ENCODE measurements at places on chromosomes 16 and 17. TPM values are rescaled to one million over a fixed set of nuclear protein-coding genes. Genes with fewer than 3 reads are reported as not detected.

GRCh38 chr16:85373741-85374570 is 239.2 kb upstream of the GSE1 start:
- DNase-seq: no peak

The KRTAP2-3 gene
- not detected for total RNA-seq

DNA sequence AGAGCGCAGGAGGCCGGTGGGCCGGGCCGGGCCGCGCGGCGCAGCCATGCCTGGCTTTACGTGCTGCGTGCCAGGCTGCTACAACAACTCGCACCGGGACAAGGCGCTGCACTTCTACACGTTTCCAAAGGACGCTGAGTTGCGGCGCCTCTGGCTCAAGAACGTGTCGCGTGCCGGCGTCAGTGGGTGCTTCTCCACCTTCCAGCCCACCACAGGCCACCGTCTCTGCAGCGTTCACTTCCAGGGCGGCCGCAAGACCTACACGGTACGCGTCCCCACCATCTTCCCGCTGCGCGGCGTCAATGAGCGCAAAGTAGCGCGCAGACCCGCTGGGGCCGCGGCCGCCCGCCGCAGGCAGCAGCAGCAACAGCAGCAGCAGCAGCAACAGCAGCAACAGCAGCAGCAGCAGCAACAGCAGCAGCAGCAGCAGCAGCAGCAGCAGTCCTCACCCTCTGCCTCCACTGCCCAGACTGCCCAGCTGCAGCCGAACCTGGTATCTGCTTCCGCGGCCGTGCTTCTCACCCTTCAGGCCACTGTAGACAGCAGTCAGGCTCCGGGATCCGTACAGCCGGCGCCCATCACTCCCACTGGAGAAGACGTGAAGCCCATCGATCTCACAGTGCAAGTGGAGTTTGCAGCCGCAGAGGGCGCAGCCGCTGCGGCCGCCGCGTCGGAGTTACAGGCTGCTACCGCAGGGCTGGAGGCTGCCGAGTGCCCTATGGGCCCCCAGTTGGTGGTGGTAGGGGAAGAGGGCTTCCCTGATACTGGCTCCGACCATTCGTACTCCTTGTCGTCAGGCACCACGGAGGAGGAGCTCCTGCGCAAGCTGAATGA is 606 bp downstream of the THAP11 start:
- DNase-seq: peak; percentile 73

The CTRL gene
- 0.97 TPM for total RNA-seq

GRCh38 chr16:55915096-55915827 is 40.1 kb upstream of the CES5A start:
- DNase-seq: no peak

DNA sequence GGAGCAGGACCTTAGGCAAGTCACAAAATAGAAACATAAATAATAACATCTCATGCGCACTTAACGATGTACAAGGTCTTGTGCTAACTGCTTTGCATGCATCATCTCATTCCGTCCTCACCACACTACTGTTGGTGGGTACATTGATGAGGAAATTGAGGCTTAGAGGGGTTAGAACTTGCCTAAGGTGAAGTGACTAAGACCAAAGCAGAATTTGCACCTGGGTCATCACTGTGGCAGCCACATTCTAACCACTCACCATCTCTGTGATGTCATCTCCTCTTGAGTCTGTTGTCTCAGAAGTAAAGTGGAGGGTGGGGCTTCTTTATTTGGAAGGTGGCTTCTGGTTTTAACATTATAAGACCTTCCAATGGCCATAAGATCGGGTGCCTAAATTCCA is 20.4 kb upstream of the TRIM25 start:
- DNase-seq: no peak

The TBC1D3D gene
- total RNA-seq: 0.41 TPM

DNA sequence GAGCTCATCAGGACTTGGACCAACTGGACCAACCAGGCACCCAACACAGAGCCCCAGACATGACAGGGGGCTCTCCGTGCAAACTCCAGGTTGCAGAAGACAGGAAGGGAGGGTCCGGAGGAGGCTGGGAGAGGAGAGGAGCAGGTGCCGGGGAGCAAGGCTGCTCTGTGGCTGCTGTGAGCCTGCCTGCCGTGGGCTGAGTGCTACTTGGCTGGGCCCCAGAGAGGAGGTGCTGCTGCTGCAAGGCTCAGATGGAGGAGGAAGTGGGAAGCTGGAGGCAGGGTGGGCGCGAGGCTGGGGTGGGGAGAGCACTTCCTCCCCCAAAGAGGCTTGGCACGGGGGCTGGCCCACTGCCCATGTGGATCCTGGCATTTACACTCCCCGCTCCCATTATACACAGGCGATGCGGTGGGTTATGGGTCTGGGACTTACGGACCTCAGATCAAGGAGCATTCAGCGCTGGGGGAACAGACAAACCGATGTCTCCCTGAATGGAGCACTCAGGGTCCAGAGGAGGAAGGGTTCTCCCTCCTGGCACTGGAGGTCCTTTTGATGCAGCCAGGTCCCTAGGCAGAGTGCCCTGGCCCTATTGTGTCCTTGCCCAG is 15.9 kb downstream of the EPOP start:
- DNase-seq: peak; percentile 32

DNA sequence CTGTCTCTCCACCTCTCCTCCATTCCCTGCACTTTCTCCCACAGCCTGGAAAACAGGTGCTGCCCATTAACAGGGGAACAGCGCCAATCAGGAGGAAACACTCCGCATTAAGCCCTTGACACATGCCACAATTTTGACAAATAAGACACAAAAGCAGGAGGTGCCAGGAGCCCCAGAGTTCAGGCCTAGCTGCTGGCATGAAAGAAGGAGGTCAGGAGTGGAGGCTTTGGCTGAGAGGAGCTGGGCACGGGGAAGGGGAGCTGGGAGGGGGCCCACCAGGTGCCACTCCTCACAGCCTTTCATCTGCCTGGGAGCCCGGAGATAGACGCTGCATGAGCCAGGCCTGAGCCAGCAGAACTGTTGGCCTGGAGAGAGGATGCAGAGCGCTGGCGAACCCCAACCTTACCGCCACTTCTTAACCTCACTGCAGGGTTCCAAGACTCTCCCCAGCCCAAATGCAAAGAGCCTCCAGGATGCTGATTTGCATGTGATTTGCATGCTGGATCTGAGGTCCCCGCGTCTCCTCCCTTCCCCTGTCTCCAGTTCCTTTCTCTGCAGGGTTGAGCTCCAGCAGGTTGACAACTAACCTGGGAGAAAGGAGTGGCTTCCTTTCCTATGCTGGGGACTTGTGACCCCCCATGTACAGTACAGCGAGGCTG is 139.8 kb upstream of the SDK2 start:
- no peak for DNase-seq

The IL32 gene
- 51.7 TPM for total RNA-seq

- no peak for DNase-seq
These were observed 617 bp downstream of the COASY start for GRCh38 chr17:42562388-42563142.

GRCh38 chr16:86537486-86537885 is 17.5 kb downstream of the MTHFSD start:
- no peak for DNase-seq

GRCh38 chr17:57478478-57479250 is 222.3 kb downstream of the MSI2 start:
- peak; percentile 77 for DNase-seq

The PHF23 gene
- total RNA-seq: 27.5 TPM

DNA sequence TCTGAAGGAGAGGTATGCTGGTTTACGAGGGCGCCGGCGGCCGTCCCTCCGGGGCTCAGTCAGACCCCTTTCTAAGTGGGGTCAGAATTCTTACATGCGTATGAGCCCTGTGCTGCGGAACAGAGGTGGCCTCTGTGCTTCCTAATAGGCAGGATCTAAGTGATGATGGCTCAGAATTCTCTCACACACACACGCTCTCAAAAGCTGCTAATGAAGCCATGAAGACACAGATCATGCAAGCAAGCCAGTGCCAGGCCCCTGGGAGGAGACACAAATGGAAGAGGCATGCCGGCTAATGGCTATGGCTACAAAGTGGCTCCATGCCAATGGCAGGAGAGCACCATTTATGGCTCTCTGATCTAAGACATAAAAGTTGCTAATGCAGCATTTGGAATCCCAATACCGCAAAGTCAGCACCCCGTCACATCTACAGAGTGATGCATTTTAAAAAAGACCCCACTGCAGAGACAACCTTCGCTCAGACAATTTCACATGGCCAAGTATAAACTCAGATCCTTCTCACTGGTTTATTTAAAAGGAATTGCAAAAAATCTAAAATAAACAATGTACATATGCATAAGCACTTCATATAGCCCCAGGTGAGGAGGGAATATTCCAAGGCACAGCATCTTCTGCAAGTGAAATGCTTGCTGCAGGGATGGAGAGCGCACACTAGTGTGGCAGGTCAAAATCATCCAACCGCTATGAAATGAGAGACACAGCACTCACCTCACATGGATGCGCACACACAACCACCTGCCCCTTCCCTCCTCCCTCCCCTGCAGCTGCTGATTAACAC is 24.5 kb downstream of the NPLOC4 start:
- peak; percentile 46 for DNase-seq

GRCh38 chr17:5714993-5715392 is 130.7 kb upstream of the NLRP1 start:
- DNase-seq: no peak

DNA sequence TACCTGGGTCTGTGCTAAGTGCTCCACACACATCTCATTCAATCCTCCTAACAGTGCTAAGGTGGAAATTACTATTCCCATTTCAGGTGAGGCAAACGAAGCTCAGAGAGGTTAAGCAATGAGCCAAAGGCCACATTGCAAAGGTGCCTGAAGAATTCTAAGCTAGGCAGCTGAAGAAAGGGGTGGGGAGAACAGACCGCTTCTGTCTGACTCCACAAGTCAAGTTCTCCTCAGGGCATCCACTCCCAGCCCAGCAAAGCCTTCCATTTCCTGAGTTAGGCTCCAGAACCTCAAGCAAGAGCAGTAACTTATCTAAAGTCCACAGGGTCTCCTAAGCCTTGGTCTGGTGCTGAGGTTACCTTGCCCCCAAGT is 27.0 kb upstream of the MRPS23 start:
- DNase-seq: no peak

GRCh38 chr17:4248504-4249277 is 15.1 kb downstream of the ANKFY1 start:
- no peak for DNase-seq

DNA sequence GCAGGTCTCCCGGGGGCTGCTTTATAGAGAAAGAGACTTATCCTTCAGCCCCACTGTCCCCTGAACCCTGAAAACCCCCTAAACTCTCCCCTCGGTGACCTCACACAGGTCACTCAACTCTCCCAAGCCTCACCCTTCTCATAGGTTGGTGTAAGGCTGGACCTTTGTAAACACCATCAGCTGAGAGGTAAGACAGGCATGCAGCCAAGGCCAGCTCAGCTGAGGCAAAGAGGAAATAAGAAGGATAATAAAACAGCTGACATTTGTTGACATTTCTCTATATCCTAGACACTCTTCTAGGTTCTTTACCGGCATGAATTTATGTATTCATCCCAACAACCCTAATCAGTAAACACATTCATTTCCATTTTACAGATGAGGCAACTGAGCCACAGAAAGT is 134.3 kb downstream of the CCT6B start:
- no peak for DNase-seq

- DNase-seq: no peak
These were observed 237.2 kb downstream of the GSG1L start for GRCh38 chr16:27826081-27826892.

DNA sequence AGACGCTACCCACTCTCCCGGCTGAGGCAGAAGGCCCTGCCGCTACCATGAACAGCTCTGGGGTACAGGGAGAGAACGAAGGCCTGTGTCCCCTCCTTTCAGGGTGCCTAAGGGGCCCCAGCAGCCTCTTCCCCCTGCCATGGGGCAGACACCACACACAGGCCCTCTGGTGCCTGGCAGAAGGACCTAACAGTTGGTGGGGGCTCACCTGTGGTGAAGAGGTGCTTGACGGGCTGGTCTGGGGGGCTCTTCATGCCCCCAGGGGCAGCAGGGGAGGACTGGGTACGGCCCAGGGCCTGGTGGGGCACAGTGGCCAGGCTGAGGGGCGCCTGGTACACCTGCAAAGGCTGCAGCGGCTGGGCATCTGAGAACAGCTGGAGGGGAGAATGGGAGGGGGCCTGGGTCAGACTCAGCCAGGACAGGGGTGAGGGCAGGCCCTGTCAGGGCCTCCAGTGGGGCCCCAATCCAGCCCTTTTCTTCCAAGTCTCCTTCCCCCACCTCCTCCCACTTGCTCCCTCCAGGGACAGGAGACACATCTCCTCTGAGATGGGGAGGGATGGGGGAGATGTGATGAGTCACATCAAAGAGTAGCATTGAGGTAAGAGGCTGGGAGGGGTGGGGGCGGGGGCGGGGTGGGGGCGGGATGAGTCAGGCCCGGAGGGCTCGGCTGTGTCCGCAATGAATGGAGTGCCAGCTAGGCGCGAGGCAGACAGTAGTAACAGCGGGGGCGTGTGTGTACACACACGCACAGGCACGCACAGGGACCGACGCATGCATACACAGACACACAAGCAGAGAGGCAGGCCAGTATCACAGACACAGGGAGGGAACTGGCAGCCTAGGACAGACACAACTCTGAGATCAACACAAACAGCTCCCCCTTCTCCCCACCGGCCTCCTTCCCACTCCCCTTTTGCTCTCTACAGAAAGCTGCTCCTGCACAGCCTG is 16.1 kb downstream of the G6PC3 start:
- no peak for DNase-seq

DNA sequence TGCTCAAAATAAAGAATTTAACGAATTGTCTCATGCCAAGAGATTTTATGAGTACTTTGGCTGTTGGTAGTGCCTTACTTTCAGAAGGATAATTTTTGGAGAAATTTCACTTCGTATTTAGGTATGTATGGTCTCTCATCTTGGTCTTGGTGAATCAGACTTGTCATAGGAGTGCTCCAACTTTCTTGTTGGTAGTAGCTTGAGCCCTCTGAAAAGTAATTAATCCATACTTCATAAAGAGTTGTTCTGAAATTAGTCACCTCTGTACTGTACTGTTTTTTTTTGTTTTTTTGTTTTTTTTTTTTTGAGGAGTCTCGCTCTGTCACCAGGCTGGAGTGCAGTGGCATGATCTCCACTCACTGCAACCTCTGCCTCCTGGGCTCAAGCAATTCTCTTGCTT is 11.6 kb downstream of the ZNRF1 start:
- DNase-seq: no peak

GRCh38 chr17:59257101-59257500 is 36.8 kb downstream of the GDPD1 start:
- no peak for DNase-seq

DNA sequence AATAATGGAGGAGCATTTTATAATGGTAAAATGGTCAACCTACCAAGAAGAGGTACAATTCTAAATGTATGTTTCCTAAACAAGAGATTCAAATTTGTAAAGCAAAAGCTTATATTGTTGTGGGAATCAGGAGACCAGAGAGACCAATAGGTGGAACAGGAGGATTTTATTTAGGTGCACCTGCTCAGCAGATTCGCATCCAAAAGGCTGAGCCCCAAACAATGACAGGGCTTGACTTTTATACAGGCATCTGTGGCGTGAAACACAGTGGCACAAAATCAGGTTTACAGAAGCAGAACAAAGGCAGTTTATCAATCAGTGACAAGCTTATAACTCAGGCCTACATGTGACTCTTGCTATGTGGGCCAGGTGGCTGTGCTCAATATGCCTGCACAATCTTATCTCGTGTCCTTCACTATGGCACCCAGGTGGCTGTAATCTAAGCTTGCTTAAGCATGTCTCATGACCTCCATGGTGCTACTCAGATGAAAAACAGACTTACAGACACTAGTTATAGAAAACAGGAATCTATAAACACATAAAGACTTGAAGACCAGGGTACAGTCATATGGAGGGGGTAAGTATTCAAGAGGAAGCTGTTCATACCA is 780.2 kb upstream of the CA10 start:
- no peak for DNase-seq

All from left cardiac atrium (tissue), 4 donors.